ENCODE measurements at places on chromosomes 1 and 21. TPM values are rescaled to one million over a fixed set of nuclear protein-coding genes. Genes with fewer than 3 reads are reported as not detected.

DNA sequence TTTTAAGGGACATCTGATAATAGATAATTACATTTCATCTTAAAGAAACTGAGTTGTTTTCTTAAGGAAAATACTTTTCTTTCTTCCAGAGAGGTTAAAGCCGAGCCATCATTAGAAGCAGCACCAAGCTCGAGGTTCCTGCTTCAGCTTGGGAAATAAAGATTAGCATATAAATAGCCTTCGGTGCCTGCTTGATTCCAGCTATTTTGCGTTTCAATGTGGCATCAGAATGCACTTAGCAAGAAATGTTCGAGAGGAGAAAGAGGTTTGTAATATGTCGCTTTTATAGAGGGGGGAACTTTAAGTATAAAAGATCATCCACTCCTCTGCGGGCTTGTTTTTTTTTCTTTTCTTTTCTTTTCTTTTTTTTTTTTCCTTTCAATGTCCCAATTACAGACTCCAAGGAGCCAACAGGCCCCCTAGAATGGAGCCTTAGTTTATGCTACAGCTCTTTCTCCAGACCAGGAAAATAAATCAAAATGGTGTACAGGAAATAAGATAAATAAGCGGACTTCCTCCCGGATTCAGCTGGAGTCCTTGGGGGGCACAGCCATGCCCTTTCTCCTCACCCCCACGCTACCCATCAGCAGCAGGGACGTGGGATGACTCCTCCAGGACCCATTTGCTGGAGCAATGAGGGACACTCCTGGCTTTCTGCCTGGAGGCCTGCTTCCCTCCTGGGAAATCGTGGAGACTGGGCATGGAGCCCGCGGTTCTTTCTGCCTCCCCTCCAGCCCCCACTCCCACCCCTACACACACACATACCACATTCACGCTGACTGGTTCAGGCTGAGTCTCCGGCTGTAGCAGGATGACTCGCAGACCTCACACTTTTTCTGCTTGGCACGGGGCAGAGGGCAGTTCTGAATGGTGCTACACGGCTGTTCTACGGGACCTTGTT is 131.6 kb downstream of the RRAGC start:
- peak; percentile 88 for DNase-seq

The BCL10 gene
- total RNA-seq: 19.9 TPM

The OR2M3 gene
- not detected for total RNA-seq

- no peak for DNase-seq
These were observed 580.7 kb upstream of the ADGRL4 start for GRCh38 chr1:79587229-79587628.

GRCh38 chr1:88378560-88378959 is 305.5 kb upstream of the PKN2 start:
- DNase-seq: no peak

Measured in aorta (tissue), 5 donors.